ENCODE measurements at places on chromosomes 1 and 21. TPM values are rescaled to one million over a fixed set of nuclear protein-coding genes. Genes with fewer than 3 reads are reported as not detected.

GRCh38 chr1:176217461-176218099 is 10.5 kb upstream of the COP1 start:
- no peak for DNase-seq

- DNase-seq = no peak
Observed at GRCh38 chr1:93699049-93699384, 17.4 kb upstream of the BCAR3 start.

- no peak for DNase-seq
Observed at GRCh38 chr1:64265141-64265540, 61.7 kb downstream of the UBE2U start.

GRCh38 chr1:166924823-166925541 is 48.9 kb upstream of the TADA1 start:
- no peak for DNase-seq

DNA sequence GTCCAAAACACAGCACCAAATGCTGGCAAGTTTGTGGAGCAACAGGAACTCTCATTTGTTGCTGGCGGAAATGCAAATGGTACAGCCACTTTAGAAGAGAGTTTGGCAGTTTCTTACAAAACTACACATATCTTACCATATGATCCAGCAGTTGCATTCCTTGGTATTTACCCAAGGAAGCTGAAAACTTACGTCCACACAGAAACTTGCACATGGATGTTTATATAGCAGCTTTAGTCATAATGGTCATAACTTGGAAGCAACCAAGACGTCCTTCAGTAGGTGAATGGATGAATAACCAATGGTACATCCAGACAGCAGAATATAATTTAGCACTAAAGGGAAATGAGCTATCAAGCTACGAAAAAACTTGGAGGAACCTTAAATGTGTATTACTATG is 66.4 kb downstream of the MARK1 start:
- no peak for DNase-seq

GRCh38 chr1:176733661-176734060 is 270.7 kb downstream of the PAPPA2 start:
- DNase-seq = no peak

- peak; percentile 91 for DNase-seq
Observed at GRCh38 chr1:31669786-31670592, 25.3 kb upstream of the PEF1 start.

The LCE1A gene
- not detected for total RNA-seq

The KRTAP25-1 gene
- not detected for total RNA-seq

The PGBD5 gene
- total RNA-seq = not detected

The KLHDC9 gene
- 0.32 TPM for total RNA-seq

The GSTM1 gene
- total RNA-seq = 89.4 TPM

The TRAF3IP3 gene
- not detected for total RNA-seq

The NEK2 gene
- not detected for total RNA-seq

The RHEX gene
- total RNA-seq = 0.53 TPM

The POFUT2 gene
- total RNA-seq = 39.4 TPM
